ENCODE measurements at places on chromosomes 3 and 15.

GRCh38 chr3:74676-75243 is 121.8 kb upstream of the CHL1 start:
- no peak for DNase-seq

GRCh38 chr3:171021377-171021776 is 5.1 kb downstream of the SLC2A2 start:
- no peak for DNase-seq

GRCh38 chr3:71177375-71177774 is 406.2 kb downstream of the FOXP1 start:
- no peak for DNase-seq

DNA sequence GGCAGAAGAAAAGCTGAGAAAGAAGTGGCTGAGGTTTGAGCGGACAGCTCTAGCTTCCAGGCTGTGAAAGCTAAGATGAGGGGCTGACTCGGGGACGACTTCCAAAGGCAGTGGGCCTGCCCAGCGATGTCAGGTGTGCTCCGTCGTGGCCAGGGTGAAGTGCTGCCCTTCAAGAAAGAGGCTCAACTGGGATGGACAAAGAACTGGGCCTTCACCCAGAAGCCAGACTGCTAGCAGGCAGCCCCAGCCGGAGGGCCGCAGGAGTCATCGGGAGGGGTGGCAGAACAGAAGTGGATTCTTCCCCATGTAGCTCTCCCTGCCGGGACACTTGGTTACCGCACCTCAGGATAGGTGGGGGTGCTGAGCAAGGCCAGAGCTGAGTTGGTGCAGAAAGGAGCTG is 13.1 kb upstream of the SEC13 start:
- DNase-seq, result no peak

DNA sequence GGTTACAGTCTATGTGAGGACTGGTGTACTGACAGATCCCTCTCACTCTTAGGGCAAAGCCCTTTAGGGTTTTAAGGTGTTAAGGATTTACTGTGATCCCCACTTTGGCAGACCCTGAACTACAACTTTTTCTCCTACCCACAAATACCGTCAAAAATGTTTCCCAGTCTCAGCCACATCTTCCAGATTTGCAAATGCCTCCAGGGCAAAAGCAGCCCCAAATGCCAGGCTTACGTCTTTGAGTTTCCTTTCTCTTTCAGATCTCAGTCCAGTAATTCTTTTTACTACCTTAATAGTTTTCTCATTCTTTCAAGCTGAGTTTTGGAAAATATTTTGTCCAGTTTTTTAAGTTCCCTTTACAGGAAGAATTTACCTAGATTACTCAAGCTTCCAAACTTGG is 13.4 kb upstream of the ITGA11 start:
- no peak for DNase-seq

- DNase-seq, result no peak
Measured at GRCh38 chr3:16890597-16891333, 6.0 kb downstream of the PLCL2 start.

DNA sequence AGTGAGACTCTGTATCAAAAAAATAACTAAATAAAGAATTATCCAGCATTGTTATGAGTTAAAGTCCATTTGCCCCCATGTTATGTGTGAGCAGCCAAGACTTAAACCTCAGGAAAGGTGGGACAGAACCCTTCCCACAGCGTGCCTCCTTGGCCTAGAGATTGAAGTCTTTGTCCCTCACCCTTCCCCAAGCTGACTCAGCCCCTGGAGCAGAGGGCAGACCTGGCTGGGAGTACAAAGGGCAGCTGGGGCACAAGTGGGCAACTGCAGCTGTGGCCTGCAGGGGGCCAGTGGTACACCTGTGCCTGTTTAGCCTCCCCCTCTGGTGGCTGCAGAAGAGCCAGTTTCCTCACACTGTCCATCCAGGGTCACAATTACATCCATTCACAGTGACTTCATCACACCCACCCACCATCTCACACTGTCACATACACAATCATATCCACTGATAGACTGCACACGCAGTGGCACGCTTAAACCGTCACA is 940 bp upstream of the ACY1 start:
- DNase-seq, result no peak

GRCh38 chr3:73143401-73143800 is 81.9 kb downstream of the EBLN2 start:
- no peak for DNase-seq

GRCh38 chr3:82745544-82745943 is 984.1 kb upstream of the GBE1 start:
- DNase-seq, result no peak

DNA sequence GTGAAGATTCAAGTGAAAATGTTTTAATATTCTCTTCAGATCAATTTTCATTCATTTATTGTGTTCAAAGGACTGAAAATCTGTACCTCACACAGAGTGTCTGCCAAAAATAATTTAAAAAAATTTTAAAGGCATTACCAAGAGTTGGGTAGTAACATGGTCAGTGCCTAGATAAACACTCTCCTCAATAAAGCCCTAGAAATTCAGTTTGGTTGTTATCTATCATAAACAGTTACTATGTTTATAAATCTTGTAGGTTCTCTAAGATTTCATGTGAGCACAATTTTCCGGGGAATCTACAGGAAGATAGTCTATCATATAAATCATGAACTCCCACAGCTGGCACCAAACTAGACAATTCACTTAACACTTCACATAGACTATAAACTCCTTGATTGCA is 128.6 kb downstream of the GSK3B start:
- DNase-seq, result no peak

DNA sequence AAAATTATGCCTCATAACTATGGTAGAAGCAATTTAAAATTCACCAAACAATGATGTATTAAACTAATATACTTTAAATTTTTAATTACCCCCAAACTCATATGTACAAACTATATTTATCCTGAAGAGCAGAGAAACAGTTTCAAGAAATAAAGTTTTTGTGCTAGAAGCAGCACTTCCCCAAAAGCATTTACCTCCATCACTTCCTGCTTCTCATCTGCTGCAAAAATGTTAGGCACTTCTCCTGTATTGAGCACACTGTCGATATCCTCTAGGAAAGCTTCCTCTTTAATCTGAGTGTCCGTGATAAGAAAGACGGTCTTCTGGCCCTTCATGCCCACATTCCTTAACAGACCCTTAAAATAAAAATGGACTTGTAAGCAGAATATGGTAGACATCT is 101.5 kb upstream of the ASB14 start:
- no peak for DNase-seq

DNA sequence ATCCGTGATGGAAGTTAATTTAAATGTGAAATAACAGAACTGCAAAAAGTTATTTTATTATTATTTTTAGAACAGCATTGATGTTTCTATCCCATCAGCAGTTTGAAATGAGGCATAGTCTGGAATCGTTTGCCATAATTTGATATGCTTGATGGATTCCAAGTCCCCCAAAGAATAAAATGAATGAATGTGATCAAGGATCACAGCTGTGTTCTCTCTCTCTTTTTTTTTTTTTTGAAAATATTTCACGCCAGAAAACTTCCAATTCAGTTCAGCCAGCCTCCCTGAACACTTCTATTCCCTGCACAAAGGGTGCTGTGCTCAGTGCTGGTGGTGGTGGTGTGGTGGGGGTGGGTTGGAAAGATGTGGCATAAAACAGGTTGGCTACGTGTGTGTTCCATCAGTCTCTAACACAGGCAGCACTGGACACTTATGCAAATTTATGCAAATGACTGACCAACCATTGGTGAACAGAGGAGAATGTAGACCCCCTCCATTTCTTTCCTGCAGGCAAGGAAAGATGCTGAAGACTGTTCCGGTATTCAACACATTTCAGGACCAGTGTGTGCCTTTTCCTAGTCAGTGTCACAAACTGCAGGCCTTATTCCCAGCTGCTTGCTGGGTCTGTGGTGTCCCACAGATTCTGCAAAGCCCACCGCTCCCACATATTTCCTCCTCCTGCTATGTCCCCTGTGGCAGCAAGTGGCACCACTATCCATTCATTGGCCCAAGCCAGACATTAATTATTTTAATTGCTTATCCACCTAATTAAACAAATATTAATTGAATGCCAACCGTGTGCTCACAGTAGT is 10.6 kb downstream of the ARNT2 start:
- no peak for DNase-seq

GRCh38 chr15:70348581-70349344 is 251.0 kb upstream of the TLE3 start:
- DNase-seq, result no peak

DNA sequence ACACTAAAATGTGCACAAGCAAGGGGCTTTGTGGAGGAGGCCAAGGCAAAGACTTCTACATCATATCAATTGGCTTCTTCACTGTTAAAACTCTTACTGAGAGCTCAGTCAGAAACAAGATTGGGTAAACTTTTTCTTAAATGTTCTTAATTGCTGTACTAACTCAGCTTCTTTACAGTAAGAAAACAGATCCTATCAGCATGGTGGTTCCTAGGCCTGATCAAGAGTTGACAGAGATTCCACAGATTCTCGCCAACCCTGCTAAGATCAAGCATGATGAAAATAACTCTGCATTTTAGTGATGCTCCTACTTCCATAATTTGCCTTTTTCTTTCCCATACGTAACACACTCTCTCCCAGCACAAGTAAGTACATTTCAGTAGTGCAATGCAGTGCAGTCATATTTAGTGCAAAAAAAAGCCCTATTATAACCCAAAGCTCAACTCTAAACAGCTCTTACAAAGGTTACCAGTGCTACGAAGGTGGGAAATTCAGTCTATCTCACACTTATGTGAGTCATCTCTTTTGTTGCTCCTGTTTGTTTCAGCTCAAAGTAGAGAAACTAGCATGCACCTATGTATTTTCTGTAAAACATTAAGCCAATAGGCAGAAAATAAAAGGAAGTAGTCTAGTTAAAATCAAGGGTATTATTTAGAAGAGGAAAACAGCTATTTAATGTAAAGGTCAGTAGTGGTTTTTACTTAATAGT is 29.9 kb downstream of the TIGIT start:
- DNase-seq, result no peak

DNA sequence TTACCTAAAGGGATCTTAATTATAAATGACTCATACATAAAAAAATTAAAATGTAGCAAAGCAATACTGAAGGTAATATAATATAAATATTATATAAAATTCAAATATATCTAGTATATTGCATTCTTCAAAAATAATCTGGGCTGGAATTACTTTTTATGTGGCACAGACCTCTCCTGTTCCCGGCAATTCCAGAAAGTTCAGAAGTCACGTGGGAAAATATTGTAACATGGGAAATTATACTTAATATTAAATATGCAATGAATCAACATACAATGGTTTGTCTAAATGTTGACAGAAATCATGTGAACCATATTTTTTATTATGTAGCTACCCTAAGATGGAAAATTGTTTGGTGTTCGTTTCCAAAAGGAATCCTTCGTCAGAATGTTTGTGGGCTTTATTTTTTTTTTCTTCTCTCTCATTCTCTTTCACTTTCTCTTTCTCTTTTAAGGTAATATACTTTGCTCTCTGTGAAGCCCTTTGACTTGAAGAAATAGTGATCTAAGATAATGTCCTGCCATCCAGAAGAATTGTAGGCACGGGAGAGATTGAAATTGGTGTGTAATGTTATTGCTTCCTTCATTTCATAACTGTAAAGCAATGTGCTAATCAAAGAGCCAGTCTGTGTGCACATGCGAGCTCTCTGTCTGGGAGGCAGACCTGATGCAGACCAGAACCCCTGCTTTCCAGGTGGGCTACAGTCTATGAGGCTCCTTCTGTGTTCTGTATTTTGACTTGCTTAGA is 559.4 kb downstream of the NR2F2 start:
- no peak for DNase-seq

DNA sequence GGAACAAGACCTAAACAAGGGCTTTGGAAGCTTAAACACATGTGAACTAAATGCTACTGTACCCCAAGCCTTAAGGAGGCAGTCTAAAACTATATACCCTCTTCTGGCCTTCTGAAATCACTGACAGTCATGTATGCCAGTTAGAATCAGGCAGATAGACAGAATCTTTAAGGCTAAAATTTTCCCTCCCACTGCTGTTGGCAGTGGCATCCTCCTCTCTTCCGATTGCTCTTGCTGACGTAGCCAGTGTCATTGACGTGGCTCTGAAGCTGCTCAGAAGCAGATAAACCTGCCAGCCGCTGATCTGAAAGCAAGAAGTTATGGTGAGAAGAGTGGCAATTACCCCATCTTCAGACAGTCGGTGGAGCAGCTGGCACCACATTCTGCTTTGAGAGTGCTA is 3.3 kb downstream of the RYR3 start:
- no peak for DNase-seq

DNA sequence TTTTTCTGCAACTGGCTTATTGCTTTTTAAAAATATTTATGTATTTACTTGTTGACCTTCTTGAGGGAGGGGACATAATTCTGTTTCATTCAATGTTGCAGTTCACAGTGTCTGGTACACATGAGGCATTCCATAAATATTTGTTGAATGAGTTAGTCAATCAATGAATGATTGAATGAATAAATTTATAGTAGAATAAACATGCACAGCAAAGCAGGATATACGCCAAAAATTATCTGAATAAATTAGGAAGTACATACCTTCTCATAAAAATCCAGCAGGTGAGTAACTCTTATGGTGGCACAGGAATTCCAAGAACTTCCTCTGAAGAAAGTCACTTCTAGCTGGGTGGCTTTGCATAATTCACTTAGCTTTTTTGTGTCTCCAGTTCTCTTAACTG is 469.4 kb upstream of the ATP11B start:
- no peak for DNase-seq

- DNase-seq, result no peak
Measured at GRCh38 chr15:66682246-66682645, 19.8 kb upstream of the SMAD6 start.

DNA sequence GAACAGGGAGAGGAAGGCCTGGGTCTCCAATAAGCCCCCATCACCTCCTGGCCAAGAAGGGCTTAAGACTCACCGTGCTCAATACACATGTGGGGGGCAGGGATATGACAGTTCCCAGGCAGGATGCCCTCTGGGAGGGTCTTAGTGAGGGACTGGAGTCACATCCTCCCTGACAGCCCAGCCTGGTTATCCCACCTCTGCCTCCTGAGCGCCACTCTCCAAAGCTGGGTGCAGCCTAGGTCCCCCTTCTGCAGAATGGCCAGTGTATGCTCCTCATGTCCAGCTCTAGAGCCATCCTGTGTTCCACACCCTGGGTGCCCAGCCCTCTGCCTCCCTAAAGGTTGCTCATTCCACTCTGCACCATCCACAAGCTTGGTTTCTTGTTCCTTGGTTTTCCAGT is 1.2 kb upstream of the SHISA5 start:
- DNase-seq, result no peak

DNA sequence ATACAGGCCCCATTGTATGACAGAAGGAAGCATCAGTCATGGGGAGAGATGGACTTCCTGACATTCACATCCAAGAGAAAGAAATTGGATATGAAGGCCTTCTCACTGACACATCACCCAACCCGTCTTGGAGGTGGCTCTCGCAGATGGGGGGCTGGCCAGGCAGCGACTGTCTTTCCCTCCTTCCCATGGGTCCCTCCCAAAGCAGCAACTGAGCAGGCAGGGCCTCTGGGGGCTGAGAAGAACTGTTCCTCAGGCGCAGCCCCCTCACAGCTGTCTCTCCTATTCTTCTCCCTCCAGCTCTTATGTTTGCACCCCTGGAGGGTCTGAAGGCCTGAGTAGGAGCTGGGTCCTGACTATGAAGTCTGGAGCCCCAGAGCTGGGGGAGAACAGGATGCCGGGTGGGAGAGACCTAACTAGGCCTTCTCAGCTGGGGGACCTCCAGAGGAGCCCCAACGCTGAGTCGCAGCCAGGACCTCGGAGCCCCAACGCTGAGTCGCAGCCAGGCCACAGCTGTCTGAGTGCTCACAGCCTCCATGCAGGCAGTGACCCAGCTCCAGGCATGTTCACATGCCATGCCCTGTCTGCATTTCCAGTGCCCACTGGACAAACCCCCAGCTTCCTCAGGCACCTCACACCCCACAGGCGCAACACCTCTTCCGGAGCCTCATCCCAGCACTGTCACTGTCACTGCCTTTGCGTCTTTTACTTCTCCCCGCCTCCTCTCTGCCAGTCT is 29.6 kb downstream of the UMPS start:
- no peak for DNase-seq
